ENCODE measurements at places on chromosomes 12 and 14. TPM values are rescaled to one million over a fixed set of nuclear protein-coding genes. Genes with fewer than 3 reads are reported as not detected.

Gene KIF26A
- total RNA-seq, result 11.5 TPM

Gene SLC7A8
- 18.3 TPM for total RNA-seq

Gene SMIM41
- 0.24 TPM for total RNA-seq

Gene TAS2R7
- not detected for total RNA-seq

Gene LRRC43
- total RNA-seq, result not detected

Gene NRL
- 1.6 TPM for total RNA-seq

Gene KRT72
- not detected for total RNA-seq

Gene C12orf50
- total RNA-seq, result 0.20 TPM

Gene SPTB
- 0.43 TPM for total RNA-seq

Gene MGST1
- total RNA-seq, result 30.0 TPM

Gene DEPDC4
- total RNA-seq, result 3.2 TPM

Gene ITFG2
- total RNA-seq, result 37.8 TPM

Gene TBX3
- 1.4 TPM for total RNA-seq

Gene PLEK2
- total RNA-seq, result 3.7 TPM

Gene PPM1H
- 0.35 TPM for total RNA-seq

Data from A673 (cell line).